ENCODE measurements at places on chromosomes 3 and 15.

GRCh38 chr15:63493436-63493835 is 11.0 kb upstream of the USP3 start:
- no peak for DNase-seq

DNA sequence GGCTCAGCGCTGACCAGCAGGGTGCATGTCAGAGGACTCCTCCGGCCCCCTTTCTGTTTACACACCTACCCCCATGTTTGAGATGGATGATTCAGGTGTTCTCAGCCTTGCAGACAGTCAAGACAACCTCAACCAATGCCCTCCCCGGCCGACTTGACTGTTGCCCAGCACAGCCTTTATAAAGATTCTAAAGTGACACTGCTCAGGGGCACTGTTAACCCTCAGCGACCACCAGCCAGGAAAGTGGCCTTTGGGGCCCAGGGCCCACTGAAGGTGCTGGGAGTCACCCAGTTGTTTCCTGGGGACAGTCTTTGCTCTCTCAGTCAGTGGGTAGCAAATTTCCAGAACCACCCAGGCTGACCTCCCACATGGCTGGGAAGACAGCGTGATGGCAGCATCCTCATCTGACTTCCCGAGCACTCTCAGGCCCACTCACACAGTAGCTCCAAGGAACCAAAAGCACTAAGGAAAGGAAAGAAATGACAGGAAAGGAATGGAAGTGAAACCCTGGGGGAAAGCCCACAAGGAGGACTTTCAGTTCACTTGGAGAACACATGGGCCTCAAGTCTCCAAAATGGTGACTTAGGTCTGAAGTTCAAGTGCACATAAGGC is 128.4 kb downstream of the ASB7 start:
- DNase-seq: no peak

GRCh38 chr3:172626021-172626640 is 84.7 kb downstream of the NCEH1 start:
- no peak for DNase-seq

DNA sequence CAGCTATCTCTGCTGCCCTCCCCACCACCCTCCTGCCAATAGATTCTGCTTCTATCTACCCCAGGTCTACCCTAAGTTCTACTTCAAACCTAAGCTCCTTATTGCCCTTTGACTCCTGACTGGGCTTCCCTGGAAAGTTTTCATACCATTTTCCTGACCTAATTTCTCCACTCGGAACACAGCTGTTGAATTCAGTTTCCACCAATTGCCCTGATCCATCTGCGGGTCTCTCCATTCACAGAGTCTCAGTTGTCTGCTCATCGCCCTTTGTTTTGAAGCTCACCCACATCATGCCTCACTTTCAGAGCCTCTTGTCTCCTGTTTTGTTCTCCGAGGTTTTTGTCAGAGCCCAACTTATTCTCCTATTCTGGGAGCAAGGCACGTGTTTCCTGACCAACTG is 56.8 kb upstream of the ABI3BP start:
- no peak for DNase-seq

GRCh38 chr15:40052604-40053003 is 13.6 kb upstream of the SRP14 start:
- DNase-seq: no peak

- DNase-seq: no peak
Measured at GRCh38 chr3:194082743-194083636, 53.0 kb upstream of the HES1 start.

DNA sequence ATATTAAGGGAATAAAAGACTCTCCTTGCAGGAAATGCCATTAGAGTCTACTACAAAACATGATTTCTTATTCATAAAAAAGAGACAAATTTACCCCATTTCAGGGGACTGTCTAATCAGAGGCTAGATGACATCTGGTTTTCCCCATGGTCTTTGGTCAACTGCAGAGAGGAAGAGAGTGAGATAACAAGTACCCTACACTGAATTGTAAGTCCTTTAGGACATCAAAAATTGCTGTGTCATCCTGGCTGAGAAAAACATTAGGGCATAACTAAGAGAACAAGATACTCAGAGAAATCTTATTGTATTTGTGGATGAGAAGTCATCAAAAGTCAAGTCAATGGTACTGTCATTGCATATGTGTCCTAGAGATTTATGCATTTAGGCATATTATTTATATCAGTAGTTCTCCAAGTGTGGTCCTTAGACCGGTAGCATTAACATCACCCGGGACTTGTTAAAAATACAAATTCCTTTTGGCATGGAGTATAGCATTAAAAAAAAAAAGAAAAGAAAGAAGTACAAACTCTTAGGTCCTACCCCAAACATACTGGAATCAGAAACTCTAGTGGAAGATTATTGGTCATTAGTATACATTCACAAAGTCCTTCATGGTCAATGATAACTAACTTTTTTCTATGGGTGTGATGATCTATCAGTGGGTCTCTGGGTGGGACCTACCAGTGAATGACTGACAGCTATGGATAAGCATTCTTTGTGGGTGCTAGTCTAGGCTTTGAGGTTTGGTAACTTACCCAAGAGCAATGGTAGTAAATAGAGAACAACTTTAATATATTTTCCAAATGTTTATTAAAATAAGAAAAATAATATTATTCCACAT is 29.0 kb upstream of the TBC1D5 start:
- DNase-seq: no peak

DNA sequence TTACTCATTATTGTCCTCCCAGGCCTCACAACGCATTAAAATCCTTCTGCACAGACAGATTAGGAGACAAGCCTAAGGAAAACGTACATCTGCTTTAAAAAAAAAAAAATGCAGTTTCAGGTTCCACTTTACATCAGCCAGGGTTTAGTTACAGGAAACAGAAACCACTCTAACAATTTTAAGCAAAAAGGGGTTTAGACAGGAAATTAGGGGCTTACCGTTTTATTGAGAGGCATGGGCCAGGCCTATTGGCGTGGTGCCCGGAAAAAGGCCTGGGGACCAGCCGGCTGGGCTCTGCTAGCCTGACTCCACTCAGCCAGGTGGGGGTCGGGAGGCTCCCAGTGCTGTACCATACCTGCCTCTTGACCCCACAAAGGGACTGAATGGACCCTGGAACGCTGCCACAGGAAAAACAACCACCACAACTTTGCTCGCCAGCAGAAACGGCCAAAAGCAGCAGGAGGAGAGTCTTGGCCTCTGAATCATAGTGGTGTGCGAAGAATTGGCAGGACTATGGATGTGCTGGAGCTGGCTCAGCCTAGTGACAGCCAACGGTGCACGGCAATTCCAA is 124.3 kb downstream of the CHSY1 start:
- DNase-seq: peak; percentile 76

GRCh38 chr3:127002195-127003174 is 19.6 kb downstream of the PLXNA1 start:
- peak; percentile 65 for DNase-seq

- DNase-seq: no peak
Measured at GRCh38 chr3:72278349-72279067, 493.6 kb upstream of the PROK2 start.

DNA sequence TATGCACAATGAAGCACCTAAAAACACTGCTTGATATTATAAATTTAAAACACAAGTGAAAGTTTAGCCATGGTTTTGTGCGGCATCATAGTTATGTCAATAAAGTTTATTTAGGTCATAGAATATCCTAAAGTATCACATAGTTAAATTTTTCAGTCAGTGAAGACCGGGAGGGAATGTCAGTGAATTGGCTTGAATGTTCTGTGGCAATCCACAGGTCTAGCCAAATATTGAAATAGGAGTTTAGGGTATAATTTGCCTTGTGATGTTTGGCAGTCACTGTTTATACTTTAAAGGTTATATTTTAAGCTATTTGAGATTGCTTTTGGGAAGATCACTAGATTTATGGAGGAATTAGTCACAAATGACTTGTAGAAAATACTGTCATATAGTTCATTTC is 79.7 kb upstream of the FLNB start:
- DNase-seq: no peak

DNA sequence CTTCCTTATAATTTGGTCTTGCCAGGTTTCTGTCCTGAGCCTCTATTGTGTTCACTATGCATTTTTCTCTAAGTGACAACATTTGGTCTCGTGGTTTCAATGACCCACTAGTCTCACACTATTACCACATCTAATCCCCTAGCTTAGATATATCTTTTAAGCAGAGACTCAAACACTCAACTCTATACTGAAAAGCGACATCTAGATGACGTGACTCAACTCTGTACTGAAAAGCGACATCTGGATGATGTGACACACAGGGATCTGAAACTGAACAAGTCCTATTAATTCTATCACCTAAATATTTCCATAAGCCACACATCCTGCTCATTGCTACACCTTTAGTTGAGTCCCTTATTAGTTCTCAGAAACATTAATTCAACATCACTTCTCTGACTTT is 141.7 kb upstream of the MBNL1 start:
- no peak for DNase-seq

DNA sequence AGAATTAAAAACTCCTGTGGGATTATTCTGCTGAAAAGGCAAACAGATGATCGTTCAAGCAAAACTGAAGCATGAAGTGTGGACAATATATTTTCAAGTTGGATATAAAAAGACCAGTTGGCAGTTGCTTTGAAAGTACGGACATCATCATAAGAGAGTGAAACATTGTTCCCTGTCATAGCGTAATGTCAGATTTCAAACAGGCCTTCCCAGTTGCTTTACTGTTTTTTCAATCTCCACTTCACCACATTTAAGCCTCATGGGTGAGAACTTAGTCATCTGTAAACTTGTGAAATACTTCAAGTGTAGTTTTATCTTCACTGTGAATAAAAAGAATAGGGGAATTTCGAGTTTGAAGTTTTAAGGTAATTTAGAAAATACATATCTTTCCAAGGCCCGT is 435.1 kb upstream of the CNTN3 start:
- DNase-seq: no peak

DNA sequence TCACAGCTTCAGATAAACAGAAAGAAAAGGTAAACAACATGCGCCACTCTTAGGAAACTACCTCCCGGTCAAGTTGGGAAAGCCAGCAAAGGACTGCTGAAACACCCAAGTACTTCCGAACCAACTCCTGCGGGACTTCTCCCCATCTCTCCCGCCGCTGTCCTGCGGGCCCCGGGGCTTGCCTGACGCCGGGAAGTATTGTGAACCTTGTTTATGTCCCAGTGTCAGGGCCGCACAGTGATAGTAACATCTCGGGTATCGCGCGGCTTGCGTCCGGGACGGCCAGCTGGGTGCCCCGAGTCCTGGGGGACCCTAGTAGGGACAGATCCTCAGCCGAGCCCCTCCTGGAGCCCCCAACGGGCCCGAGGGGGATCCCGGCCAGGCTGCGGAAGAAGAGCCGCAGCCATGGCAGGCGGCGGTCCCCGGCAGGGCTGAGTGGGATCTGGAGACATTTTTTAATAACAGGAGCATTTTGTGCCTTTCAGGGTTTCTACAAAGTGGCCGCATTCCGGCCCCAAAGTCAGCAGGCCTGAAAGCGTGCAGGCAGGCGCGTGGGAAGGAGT is 756 bp downstream of the CLPX start:
- peak; percentile 32 for DNase-seq

- DNase-seq: peak; percentile 25
Measured at GRCh38 chr3:192916371-192917027, 1.2 kb downstream of the MB21D2 start.

- DNase-seq: no peak
Measured at GRCh38 chr3:14775011-14775410, 43.8 kb upstream of the FGD5 start.
